CD4-positive, alpha-beta memory T cell (primary cell): ENCODE measurements at places on chromosomes 3 and 15. TPM values are rescaled to one million over a fixed set of nuclear protein-coding genes. Genes with fewer than 3 reads are reported as not detected.

Gene ARRDC4
- total RNA-seq: 0.76 TPM

Gene NPRL2
- 53.0 TPM for total RNA-seq

Gene CD86
- 0.58 TPM for total RNA-seq

GRCh38 chr15:38658431-38658830 is 93.8 kb upstream of the RASGRP1 start:
- no peak for DNase-seq

GRCh38 chr15:66764072-66764786 is 62.2 kb downstream of the SMAD6 start:
- no peak for DNase-seq
